CD4-positive, alpha-beta memory T cell (primary cell): ENCODE measurements at places on chromosomes 6 and 20. TPM values are rescaled to one million over a fixed set of nuclear protein-coding genes. Genes with fewer than 3 reads are reported as not detected.
A peak's percentile ranks its signal among the peaks of the same experiment; 100 is the strongest.

DNA sequence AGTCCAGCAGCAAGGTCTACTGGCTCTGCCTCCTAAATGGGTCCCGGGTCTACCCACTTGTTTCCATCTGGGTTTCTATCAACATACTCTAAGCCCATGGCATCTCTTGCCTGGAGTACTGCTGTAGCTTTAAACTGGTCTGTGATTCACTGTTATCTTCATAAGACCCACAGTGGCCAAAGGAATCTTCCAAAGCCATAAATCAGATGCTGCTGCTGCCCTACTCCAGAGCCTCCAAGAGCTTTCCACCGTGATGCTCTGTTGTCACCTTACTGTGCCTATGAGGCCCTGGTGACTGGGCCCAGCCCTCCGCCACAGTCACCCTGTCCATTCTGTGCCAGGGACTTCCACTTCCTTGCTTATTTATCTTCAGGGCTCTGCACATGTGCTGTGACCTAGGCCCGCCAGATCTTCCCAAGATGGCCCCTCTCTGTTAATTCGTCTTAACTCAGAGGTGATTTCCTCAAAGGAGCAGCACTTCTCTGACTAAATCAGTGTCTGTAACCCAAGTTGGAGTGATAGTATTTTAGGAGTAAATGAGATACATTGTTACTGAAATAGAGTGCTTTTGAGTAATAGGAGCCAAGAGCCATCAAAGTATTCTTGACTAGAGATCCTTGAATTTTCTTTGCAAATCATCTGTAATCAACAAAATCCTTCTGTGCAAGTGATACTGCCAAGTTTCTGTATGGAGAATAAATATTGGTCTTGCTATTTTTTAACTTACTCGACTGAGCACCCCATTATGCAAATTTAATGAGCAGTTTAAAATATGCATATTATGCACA is 102.5 kb downstream of the PPP1R14C start:
- no peaks in the 10 kb centered on the region for H3K4me1 ChIP-seq
- no peak overlapping the region for H3K27ac ChIP-seq
- DNase-seq, result no peak

CTNNBL1 gene
- polyA plus RNA-seq, result 104 TPM

GRCh38 chr6:130811932-130812331 is 15.3 kb upstream of the SMLR1 start:
- H3K27ac ChIP-seq, result no peak overlapping the region
- no peak overlapping the region for H3K4me3 ChIP-seq
- H3K36me3 ChIP-seq, result no peaks in the 10 kb centered on the region
- no peaks in the 10 kb centered on the region for H3K27me3 ChIP-seq
- no peaks in the 10 kb centered on the region for H3K4me1 ChIP-seq

SPEF1 gene
- not detected for polyA plus RNA-seq

DNA sequence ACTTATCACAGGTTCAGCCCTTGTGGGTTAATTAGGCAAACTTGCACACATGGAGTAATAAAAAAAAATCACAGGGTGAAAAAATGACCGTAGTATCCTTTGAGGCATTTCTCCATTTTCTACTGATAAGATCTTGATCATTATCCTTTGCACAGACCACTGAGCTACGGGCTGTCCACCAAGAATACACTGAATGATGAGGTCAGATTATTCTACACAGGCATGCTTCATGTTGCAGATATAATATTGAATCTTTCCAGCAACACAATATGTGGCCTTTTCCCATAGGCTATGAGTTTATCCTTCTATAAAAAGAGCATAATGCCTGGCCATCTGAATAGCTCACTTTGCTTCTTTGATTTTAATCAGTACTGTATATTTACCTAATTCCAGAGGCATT is 168.9 kb downstream of the FRK start:
- no peaks in the 10 kb centered on the region for H3K36me3 ChIP-seq
- H3K27ac ChIP-seq, result no peak overlapping the region
- no peaks in the 10 kb centered on the region for H3K27me3 ChIP-seq
- DNase-seq, result no peak
- no peak overlapping the region for H3K4me3 ChIP-seq

DNA sequence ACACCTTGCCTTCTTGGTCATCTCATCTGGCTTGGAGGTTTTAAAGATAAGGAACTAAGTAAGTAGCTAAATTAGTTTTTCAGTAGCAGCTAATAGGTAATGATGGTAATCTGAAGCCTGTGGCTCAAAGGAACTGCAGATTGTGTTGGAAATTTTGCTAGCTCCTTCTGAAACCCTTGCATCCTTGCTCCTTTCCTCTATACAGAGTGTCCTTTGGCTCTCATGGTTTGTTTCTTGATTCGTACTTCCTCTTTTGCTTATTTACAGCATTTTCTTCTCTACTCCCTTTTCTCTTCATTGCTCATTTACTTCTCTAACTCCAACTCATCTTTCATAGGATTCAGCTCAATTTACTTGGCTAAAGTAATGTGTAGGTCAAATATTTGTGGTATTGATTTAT is 19.0 kb downstream of the LRRC1 start:
- no peaks in the 10 kb centered on the region for H3K36me3 ChIP-seq
- no peaks in the 10 kb centered on the region for H3K4me1 ChIP-seq
- no peak overlapping the region for H3K4me3 ChIP-seq
- H3K27me3 ChIP-seq, result no peaks in the 10 kb centered on the region
- no peak for DNase-seq

DNA sequence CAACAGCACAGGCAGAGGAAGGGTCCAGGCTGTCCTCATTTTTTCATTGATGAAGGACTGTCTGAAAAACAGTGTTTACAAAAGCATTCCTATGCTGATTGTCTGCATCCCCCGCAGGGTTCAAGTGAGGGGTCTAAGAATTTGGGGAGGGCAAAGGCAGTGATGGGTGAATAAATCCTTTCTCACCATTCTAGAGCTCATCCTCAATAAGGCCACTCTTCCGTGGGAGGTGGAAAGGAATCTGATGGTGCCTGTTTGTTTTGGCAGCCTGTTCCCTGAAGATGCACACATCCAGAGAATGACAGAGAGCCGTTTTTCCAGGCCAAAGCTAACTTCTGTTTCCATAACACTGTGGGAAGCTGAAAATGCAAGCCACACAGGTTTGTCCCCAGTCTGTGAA is 164.5 kb downstream of the MOXD1 start:
- no peak for DNase-seq
- no peak overlapping the region for H3K4me3 ChIP-seq
- H3K27ac ChIP-seq, result no peak overlapping the region
- no peaks in the 10 kb centered on the region for H3K36me3 ChIP-seq
- H3K4me1 ChIP-seq, result no peaks in the 10 kb centered on the region
- no peaks in the 10 kb centered on the region for H3K27me3 ChIP-seq

FAM162B gene
- not detected for polyA plus RNA-seq

MATN4 gene
- not detected for polyA plus RNA-seq

DNA sequence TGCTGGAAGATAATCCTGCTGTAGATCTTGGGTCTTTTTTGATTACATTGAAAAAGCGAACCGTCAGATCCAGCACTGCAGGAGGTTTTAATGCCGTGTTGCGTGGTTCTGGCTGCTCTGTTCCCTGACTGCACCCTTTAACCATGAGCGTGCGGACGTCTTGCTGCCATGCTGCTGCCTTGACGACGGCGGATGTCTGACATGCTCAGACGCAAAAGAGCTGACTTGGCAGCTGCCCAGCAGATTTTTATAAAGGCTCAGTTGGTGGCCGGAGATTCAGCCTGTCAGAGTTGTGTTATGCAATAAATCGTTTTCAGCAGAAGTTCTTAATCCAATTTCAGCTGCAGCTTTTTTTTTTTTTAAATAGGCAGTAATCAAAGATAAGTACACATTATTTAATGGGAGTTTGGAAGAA is 119.4 kb downstream of the JARID2 start:
- H3K4me1 ChIP-seq, result peaks cover 60% of the 10 kb centered on the region
- H3K4me3 ChIP-seq, result no peak overlapping the region

- no peaks in the 10 kb centered on the region for H3K4me1 ChIP-seq
- H3K36me3 ChIP-seq, result no peaks in the 10 kb centered on the region
- H3K4me3 ChIP-seq, result no peak overlapping the region
These were observed 81.8 kb downstream of the JAG1 start for GRCh38 chr20:10591946-10592521.

DNA sequence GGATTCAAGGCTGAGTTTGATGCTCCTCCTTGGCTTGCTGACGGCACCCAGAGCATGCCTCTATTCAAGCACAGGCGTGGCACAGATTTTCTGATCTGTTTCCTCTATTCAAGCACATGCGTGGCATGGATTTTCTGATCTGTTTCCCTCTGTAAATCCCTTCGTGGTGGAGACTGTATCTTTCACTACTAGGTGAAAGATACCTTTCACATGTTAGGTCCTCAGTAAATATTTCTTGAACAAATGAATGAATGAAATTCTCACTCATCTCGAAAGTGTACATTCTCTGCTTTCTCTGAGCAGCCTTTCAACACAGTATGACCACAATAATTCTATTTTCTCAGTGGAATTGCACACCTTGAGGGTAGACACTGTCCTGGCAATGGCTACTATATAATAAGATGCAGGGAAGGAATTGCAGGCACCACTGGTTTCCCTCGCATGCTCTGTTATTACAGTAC is 72.6 kb upstream of the F13A1 start:
- DNase-seq, result no peak
- no peaks in the 10 kb centered on the region for H3K36me3 ChIP-seq
- H3K4me3 ChIP-seq, result no peak overlapping the region
- H3K27ac ChIP-seq, result no peak overlapping the region
- no peaks in the 10 kb centered on the region for H3K27me3 ChIP-seq

- peak; percentile 51 for DNase-seq
- no peaks in the 10 kb centered on the region for H3K27me3 ChIP-seq
These were observed 26.2 kb upstream of the GATA5 start for GRCh38 chr20:62501801-62502495.

DNA sequence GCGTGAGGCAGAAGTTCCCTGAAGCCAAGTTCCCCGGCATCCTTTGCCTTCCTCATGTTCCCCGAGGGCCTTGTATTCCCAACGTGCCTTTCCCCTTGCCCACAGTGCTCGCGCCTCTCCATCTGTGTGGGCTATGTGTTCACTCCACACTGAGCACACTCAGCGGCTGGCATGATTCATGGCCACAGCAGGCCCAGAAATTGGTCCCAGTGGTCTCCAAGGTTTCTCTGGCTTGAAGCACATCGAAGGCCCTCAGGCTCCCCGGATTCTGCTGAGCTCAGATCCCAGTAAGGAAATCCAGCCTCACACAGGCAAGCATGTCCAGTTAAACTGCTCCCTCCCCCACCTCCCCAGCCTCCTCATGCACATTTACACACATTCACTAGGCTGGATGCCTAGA is 123.6 kb downstream of the ISM1 start:
- no peak for DNase-seq
- H3K27ac ChIP-seq, result no peak overlapping the region
- no peaks in the 10 kb centered on the region for H3K27me3 ChIP-seq
- no peaks in the 10 kb centered on the region for H3K36me3 ChIP-seq
- no peaks in the 10 kb centered on the region for H3K4me1 ChIP-seq

DNA sequence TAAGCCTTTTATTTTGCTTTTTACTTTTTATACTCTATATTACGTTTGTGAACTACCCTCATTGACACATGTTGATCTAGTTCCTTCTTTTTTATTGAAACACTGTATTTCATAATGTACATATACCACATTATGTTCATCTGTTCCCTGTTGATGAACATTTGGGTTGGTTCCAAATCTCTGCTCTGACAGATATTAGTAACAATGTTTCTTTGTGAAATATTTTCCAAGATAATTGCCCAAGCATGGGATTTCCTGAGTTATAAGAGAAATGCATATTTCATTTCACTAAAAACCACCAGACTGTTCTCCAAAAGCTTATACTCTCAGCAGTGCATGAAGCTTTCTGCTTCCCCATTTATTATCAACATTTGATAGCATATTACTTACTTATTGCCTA is 44.2 kb upstream of the TNFRSF21 start:
- no peak overlapping the region for H3K4me3 ChIP-seq
- H3K27ac ChIP-seq, result no peak overlapping the region
- no peaks in the 10 kb centered on the region for H3K4me1 ChIP-seq

LAMA2 gene
- 0.87 TPM for polyA plus RNA-seq
